ENCODE measurements at places on chromosomes 13 and 19.

GRCh38 chr13:113669755-113670341, 2.8 kb downstream of the GRK1 start:
- DNase-seq = no peak
- H3K4me1 ChIP-seq = no peaks in the 10 kb centered on the region
- H3K27me3 ChIP-seq = no peaks in the 10 kb centered on the region

DNA sequence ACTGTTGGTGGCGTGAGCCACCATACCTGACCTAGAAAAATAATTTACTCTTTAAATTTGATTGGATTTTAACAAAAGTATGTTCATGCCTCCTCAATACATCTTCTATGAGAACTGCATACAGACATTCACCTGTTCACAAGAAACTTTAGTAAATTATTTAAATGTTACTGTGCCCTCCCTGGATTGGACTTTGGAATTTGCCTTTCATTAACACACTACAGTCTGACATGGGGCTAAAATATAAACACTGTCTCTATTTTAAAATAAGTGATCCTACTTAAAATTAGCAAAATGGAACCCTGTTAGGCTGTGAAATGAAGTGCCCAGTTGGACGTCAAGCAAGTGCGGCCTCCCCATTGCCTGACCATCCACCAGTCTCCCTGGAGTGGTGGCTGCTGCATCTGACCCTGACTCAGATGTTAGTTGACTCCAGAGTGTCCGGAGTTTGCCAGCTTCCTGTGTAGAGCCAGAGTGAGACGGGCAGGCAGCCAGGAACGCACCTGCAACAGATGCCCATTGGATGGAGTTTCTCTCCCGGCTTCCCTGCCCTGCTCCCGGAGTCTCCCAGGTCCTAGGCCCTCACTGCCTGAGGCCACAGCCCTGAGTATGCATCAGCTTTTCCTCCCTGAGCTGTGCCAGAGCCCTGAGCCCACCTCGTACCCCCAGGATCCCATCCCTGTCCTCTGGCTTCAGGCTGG, 45.9 kb upstream of the ATP11A start:
- H3K4me1 ChIP-seq = no peaks in the 10 kb centered on the region
- DNase-seq = no peak
- no peak overlapping the region for H3K4me3 ChIP-seq
- no peak overlapping the region for H3K27ac ChIP-seq
- H3K27me3 ChIP-seq = no peaks in the 10 kb centered on the region

DNA sequence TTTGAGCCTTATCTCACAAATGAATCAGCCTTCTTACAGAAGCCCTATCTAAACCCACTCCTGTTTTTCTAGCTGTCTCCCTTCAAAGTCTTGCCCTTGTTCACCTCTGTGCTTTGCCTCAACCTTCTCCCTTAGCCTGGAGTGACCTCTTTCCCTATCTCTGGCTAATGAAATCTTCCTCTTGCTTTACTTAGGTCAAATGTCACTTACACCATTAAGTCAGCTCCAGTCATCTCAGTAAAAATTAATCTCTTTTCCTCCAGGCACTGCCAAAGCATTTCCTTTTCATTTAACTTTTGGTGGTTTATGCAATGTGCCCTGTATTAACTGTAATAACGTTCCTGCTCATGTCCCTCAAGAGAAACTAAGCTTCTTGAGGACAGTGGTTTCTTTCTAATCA, 596.5 kb upstream of the MIR17HG start:
- no peak for DNase-seq
- H3K4me1 ChIP-seq = no peaks in the 10 kb centered on the region
- no peak overlapping the region for H3K4me3 ChIP-seq
- no peaks in the 10 kb centered on the region for H3K36me3 ChIP-seq

- H3K4me3 ChIP-seq = no peak overlapping the region
- H3K27me3 ChIP-seq = no peaks in the 10 kb centered on the region
- H3K27ac ChIP-seq = no peak overlapping the region
- H3K4me1 ChIP-seq = no peaks in the 10 kb centered on the region
- H3K36me3 ChIP-seq = no peaks in the 10 kb centered on the region
- DNase-seq = no peak
Observed at GRCh38 chr13:78786459-78786858, 127.5 kb upstream of the OBI1 start.

GRCh38 chr19:295687-296370, 4.6 kb upstream of the PLPP2 start:
- no peaks in the 10 kb centered on the region for H3K36me3 ChIP-seq
- H3K4me1 ChIP-seq = no peaks in the 10 kb centered on the region
- no peak for DNase-seq
- H3K27me3 ChIP-seq = peaks cover 33% of the 10 kb centered on the region
- no peak overlapping the region for H3K4me3 ChIP-seq

- no peak for DNase-seq
- no peaks in the 10 kb centered on the region for H3K27me3 ChIP-seq
Observed at GRCh38 chr13:108700422-108701170, 71.2 kb downstream of the MYO16 start.

GRCh38 chr13:94154367-94154766, 325.1 kb downstream of the DCT start:
- H3K4me1 ChIP-seq = no peaks in the 10 kb centered on the region
- H3K27ac ChIP-seq = no peak overlapping the region
- no peaks in the 10 kb centered on the region for H3K36me3 ChIP-seq

- no peak overlapping the region for H3K4me3 ChIP-seq
- no peaks in the 10 kb centered on the region for H3K36me3 ChIP-seq
- H3K27me3 ChIP-seq = peaks cover 15% of the 10 kb centered on the region
- no peak for DNase-seq
Observed at GRCh38 chr13:23905766-23906165, 8.5 kb upstream of the C1QTNF9B start.

DNA sequence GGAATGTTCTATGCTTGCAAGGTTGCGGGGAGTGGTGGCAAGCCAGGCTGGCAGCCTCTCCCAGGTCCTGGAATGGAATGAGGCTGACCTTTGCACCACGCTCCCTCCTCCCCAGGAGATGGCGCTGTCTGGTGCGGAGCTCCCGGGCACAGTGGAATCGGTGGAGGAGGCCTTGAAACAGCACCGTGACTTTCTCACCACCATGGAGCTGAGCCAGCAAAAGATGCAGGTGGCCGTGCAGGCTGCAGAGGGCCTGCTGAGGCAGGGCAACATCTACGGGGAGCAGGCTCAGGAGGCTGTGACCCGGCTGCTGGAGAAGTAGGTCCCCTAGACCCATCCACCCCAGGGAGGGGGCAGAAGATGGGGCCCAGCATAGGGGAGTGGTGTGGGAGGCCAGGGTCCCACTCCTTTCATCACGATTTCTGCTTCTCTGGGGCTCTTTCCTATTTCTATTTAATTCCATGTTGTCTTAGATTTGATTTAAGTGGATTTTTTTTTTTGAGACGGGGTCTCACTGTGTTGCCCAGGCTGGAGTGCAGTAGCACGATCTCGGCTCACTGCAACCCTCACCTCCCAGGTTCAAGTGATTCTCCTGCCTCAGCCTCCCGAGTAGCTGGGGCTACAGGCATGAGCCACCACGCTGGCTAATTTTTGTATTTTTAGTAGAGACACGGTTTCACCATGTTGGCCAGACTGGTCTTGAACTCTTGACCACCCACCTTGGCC, 53.2 kb upstream of the SHKBP1 start:
- no peaks in the 10 kb centered on the region for H3K27me3 ChIP-seq
- DNase-seq = peak; percentile 95

- H3K4me3 ChIP-seq = peak overlapping the region; percentile 69
- no peaks in the 10 kb centered on the region for H3K27me3 ChIP-seq
- peaks cover 2% of the 10 kb centered on the region for H3K36me3 ChIP-seq
- peak; percentile 15 for DNase-seq
- peaks cover 16% of the 10 kb centered on the region for H3K4me1 ChIP-seq
- peak overlapping the region; percentile 25 for H3K27ac ChIP-seq
Observed at GRCh38 chr19:343941-344624, 513 bp downstream of the MIER2 start.

All from small intestine (tissue), 16 donors.